ENCODE measurements at places on chromosomes 11 and 22. TPM values are rescaled to one million over a fixed set of nuclear protein-coding genes. Genes with fewer than 3 reads are reported as not detected.
A peak's percentile ranks its signal among the peaks of the same experiment; 100 is the strongest.

The CARD16 gene
- not detected for total RNA-seq

DNA sequence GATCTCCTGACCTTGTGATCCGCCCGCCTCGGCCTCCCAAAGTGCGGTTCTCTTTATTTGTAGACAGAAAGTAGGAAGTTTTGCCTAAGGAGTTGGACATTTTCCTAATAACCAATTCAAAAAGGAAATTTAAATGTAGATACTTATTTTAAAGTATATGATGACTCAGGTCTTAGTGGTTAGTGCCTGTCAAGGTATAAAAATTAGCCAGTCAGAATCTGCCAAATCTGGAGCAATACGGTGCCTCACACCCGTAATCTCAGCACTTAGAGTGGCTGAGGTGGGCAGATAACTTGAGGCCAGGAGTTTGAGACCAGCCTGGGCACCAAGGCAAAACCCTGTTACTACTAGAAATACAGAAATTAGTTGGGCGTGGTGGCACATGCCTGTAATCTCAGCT is 86.7 kb upstream of the RASSF10 start:
- DNase-seq, result no peak

- no peak for DNase-seq
Measured at GRCh38 chr11:34219941-34220370, 114.5 kb downstream of the NAT10 start.

DNA sequence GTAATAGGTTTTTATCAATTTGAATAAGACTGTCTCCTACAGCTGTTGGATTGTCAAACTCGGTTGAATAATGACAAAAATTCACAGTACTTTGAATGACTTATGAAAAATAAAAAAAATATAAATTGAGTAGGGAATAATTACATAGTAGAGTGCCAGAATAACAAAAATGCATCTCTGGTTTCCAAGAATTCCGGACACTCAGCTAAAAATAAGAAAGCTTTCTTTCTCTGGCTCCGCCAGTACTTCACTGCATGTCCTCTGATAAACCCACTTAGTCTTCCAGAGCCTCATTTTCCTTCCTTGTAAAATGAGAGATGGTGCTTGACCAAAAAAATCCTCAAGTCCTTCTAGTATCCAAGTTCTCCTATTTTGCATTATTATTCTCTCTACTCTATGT is 374.6 kb upstream of the LUZP2 start:
- no peak for DNase-seq

DNA sequence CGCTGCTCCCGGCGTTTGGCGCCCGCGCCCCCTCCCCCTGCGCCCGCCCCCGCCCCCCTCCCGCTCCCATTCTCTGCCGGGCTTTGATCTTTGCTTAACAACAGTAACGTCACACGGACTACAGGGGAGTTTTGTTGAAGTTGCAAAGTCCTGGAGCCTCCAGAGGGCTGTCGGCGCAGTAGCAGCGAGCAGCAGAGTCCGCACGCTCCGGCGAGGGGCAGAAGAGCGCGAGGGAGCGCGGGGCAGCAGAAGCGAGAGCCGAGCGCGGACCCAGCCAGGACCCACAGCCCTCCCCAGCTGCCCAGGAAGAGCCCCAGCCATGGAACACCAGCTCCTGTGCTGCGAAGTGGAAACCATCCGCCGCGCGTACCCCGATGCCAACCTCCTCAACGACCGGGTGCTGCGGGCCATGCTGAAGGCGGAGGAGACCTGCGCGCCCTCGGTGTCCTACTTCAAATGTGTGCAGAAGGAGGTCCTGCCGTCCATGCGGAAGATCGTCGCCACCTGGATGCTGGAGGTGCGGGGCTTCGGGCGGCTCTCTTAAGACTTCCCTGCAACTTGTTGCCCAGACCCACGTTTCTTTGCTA is at the start of gene CCND1:
Gene CCND1, plus strand, starts transcription at position 162 of the 587 bp plus-strand sequence. Its CDS starts 158 bp downstream, at position 320.
- peak; percentile 95 for DNase-seq

DNA sequence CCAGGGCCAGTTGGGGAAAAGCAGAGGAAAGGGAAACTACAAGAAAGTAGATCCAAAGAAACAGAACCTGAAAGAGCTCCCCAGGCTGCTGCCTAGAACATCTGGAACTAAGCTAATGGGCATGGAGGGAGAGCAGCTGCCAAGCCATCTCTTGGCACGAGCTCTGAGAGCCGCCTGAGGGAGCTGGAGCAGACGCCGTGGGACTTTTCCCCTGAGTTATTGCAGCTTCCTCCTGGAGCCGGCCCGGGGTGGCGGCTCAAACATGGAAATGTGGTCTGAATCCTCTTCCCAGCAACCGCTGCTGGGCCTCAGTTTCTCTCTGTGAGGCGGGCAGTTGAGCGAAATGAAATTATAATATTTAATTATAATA is 41.8 kb downstream of the LIF start:
- peak; percentile 17 for DNase-seq

The GALNT18 gene
- 1.9 TPM for total RNA-seq

DNA sequence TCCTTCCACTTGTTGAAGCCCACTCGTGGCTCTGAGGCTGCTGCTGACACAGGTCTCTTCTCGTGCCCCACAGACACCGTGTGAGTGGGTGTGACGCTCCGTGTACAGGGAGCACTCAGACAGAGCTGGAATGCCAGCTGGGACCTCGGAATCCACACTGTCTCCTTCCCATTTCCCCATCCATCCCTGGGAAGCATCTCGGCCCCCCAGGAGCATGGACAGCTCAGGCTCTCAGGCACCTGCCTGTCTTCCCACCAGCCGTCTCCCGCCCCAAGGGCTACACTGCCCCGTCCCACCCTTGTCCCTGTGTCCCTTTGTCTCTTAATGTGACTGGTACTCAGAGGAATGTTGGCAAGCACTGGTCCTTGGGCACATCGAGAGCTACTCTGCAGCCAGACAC is 63.8 kb downstream of the ARHGAP8 start:
- DNase-seq, result peak; percentile 32

The KCNJ11 gene
- 2.1 TPM for total RNA-seq

GRCh38 chr22:36811094-36811800 is 5.6 kb downstream of the PVALB start:
- no peak for DNase-seq

GRCh38 chr11:30683176-30683575 is 97.0 kb upstream of the MPPED2 start:
- DNase-seq, result no peak

DNA sequence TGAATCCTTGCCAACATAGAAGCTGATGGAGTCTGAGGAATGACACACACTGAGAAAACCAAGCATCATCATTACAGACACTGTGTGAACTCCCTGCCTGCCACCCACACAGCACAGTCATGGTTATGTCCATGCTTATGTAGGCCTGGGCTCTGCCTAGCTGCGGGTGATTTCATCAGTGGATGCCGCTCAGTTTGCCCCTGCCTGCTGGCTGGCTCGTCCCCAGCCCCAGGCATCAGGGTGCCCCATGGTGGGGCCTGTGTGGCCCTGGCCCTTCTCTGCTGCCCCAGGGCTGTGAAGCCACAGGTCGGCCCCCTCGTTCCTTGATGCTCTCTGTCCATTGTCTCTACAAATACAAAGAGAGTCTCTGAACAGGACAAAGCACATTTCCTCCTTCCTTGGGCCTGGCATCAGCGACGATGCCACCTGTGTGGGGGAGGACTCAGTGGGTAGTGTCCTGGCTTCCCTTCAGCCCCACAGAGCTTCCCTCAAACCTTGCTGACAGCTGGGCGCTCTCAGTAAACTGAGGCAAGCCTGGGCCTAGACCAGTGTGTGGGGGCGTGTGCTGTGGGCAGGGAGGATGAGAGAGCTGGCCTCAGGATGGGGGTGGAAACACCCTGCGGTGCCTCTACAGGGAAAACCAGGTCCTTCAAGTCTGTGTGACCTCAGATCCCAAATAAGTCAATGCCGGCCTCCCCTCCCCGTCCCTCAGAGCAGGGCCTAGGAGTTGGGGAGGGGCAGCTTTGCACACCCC is 20.0 kb upstream of the TUB start:
- no peak for DNase-seq

The WNT7B gene
- 0.10 TPM for total RNA-seq

DNA sequence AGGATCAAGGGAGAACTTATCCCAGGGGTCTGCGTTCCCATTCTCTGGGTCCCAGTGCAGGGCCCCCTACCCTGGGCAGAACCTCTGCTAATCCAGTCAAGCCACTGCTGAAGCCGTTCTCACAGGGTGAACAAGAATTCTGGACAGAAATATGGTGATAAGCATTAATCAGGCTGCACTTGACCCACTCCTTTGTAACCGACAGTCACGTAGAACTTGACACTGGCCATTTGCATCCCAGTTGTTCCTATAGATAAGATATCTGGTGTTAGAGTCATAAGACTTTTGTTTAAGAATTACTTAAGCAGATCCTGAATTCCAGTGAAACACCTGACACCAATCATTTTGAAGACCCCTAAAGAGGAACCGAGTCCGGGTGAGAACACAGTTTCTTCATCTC is 107.5 kb upstream of the THY1 start:
- no peak for DNase-seq

GRCh38 chr11:72969894-72970335 is 155.7 kb downstream of the ATG16L2 start:
- no peak for DNase-seq

The MFNG gene
- 1.3 TPM for total RNA-seq

Data from H7 (cell line).